GM23248 (cell line): ENCODE measurements at places on chromosomes 4 and X.
A peak's percentile ranks its signal among the peaks of the same experiment; 100 is the strongest.

DNA sequence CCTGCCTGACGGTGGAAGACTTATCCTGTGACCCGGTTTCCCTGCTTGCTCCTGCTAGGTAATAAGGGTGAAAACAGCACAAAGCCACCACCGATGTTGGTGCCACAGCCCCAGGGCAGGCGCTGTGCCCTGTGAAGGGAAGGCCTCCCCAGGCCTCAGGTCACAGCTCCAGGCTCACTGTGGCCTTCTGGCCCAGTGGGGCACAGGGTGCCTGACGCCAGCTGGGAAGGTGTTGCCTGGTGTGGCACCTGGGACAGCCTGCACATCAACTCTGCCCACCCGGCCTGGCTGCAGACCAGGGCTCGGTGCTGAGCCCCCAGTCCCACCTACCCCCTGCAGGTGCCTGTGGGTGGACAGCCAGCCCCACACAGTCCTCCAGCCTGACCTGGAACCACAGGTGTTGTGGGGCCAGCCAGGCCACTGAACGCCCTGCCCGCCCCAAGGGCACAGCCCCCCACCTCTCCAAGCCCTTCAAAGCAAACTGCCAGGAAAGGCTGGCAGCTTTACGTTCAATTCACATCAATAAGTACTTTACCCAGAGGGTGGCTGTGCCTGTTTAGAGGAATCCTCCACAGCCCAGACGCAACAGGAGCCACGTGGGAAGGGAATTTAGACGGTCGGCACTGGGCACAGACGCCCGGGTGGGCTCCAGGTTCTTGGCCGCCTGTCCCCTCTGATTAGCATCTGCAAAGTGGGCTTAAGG lies 54.3 kb downstream of the ZFYVE28 start:
- peak; percentile 9 for DNase-seq

GRCh38 chr4:156956359-156956758 lies 15.2 kb downstream of the PDGFC start:
- no peak for DNase-seq

- no peak for DNase-seq
Observed at GRCh38 chr4:47972181-47972580, 44.3 kb downstream of the CNGA1 start.

GRCh38 chrX:1053072-1053471 lies 159.4 kb downstream of the CRLF2 start:
- no peak for DNase-seq

DNA sequence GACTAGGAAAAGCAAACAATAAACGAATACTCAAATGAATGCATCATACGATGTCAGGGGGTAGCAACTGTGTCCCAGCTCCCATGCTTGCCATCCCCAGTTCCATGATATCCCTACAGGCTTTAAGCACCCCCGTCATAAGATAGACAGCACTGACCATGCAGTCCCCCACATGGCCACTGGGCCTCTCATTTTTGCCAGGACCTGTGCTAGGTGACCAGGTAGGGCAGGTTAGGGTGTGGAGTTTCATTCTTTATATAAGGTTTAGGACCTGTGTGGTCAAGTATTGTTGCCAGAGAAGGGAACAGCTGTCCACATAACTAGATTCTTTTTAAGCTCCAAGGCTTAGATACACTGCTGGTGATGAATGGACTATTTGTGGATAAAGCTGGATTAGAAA lies 9.7 kb downstream of the PPEF2 start:
- DNase-seq = no peak

- DNase-seq = no peak
Observed at GRCh38 chrX:7638078-7638710, 204.8 kb upstream of the VCX start.

DNA sequence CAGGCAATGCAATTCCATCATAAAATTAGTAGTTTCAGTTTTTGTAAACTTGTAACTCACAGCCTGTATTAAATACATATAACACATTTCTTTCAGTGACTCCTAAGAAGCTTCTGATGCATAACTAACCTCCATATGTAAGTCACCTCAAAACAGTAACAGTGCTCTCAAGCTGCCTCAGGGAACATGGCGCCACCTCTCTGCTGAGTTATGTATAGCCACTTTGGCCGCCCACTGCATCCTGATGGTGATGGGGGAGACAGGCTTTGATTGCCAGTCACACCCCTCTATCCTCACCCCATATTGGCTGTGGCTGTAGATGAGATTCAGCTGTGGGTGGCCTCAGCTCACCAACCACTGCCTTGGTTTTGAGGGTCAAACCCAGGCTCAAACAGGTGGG lies 54.3 kb downstream of the LRBA start:
- DNase-seq = peak; percentile 59

- DNase-seq = no peak
Observed at GRCh38 chr4:76883147-76883546, 14.8 kb downstream of the SOWAHB start.

DNA sequence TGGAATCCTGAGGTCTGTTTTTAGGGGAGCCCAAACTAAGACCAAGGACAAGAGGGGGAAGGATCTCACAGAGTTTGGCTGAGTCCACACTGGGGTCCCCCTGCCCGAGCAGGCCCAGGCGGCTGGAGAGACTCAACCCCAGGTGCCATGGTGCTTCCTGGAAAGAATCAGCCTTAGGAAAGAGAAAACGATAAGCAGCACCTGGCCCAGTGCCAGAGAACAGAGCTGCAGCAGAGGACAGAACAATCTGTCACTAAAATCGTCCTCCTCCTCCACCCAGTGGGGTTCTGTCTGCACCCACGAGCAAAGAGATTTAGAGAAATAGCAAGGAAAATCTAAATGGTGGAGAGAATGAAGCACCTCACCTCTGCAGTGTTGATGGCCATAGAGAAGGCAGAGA lies 470.5 kb downstream of the BCOR start:
- no peak for DNase-seq

GRCh38 chrX:17595456-17596035 lies 141.7 kb upstream of the SCML1 start:
- DNase-seq = peak; percentile 73

DNA sequence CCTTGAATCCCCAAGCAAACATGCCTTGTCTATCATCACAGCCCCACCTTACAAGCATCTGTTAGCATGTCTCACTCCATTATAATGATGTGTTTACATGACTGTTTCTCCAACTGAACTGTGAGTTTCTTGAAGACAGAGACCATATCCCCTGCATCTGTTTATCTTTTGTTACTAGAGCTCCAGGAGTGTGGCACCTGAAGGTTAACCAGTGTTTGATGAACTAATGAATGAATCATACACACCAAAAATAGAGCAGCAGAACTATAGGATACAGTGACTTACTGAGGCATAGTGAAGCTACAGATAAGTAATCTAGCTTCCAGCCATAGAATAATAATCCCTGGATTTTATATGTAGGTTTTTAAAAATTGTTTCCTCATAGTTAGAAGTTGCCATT lies 331.0 kb downstream of the PCDH7 start:
- no peak for DNase-seq

DNA sequence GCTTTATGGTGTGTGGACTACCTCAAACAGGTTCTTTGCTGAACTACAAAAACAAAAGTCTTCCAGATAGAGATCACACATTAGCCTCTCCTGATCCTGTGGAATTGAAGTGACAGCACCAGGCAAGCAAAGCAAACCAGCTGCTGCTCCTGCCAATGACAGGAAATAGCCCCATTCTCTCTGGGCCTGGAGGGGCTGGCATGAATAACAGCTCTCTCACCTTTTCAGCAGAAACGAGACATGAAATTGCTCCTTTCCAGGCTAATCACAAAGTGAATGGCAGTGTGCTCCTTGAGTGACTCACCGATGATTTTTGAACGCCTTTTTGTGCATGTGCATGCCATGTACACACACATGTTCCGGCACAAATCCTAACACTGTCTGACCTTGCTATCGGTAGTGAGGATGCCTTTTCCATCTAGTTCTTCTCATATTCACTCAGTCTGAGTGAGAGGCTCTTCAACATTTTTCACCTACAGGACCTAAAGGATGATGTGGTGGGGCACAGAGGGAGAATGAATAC lies 24.4 kb downstream of the MFAP3L start:
- DNase-seq = no peak

- peak; percentile 45 for DNase-seq
Observed at GRCh38 chrX:156004256-156004655, 6.8 kb downstream of the IL9R start.

- DNase-seq = no peak
Observed at GRCh38 chr4:169189372-169189771, 81.4 kb downstream of the SH3RF1 start.

- no peak for DNase-seq
Observed at GRCh38 chrX:95754411-95754810, 930.2 kb upstream of the DIAPH2 start.

DNA sequence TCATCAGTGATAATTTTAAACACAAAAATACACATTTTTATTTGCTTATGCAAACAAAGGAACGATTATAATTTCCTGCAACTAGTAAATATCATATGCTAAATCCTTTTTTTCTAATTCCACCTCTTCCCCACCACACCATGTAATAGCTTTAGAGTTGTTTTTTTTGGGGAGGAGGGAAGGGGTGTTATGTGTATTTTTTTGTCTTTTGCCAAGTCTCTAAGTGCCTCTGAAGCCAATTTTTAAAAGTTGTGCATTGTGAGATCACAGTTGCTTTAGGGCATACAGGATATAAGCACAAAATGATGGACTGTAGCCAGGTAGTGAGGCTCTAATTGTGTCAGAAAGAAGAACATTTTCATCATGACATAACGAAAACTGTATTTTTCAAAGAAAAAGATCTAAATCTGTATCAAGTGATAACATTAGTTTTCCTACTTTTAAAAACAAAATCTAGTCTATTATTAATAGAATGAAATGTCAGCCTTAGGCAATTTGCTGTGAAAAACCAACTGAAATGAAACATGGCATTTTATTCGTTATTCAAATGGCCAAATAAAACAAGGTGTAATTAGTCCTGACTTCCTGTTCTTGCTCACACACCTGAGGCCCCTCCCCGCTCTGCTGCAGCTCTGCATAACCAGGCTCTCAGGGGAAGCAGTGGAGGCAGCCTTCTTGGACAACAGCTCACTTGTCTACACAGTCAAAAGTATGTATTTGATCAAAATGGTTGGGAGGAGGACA lies 157.4 kb downstream of the PALLD start:
- DNase-seq = no peak

GRCh38 chr4:28357990-28358389 lies 1497.3 kb downstream of the STIM2 start:
- DNase-seq = peak; percentile 62

GRCh38 chr4:104451573-104451972 lies 43.1 kb downstream of the CXXC4 start:
- no peak for DNase-seq

GRCh38 chr4:123398066-123398852 lies 1.7 kb downstream of the SPRY1 start:
- peak; percentile 91 for DNase-seq

GRCh38 chrX:81957900-81958545 lies 756.1 kb downstream of the SH3BGRL start:
- peak; percentile 7 for DNase-seq

- no peak for DNase-seq
Observed at GRCh38 chr4:142355421-142355930, 490.6 kb downstream of the INPP4B start.

DNA sequence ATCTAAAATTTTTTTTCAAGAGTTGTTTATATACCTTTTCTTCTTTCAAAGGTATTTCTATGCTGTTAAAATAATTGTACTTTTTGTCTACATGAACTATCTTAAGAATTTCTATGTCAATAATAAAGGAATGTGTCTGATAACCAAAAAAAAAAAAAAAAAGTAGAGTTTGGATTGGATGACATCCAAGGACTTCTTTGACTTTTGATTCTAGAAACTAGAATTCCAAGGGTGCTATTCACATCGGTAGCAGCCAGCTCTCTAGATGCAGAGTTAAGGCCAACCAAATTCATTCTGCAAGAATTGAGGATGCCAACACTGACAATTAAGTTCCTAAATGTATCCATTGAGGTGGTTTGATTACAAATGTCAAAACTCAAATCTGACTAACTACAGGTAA lies 42.0 kb upstream of the PRKG2 start:
- peak; percentile 56 for DNase-seq

GRCh38 chrX:4550018-4550417 lies 836.6 kb upstream of the PRKX start:
- no peak for DNase-seq

DNA sequence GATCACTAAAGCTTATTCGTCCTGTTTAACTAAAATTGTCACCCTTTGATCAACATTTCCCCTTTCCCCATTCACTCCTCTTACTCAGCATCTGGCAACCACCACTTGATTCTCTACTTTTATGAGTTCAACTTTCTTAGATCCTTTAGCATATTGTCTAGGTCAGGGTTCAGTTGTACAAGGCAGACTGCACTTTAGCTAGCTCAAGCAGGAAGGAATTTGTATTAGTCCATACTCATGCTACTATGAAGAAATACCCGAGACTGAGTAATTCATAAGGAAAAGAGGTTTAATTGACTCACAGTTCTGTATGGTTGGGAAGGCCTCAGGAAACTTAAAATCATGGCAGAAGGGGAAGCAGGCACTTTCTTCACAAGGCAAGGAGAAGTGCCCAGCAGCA lies 44.3 kb downstream of the TASL start:
- DNase-seq = peak; percentile 58

GRCh38 chr4:121484633-121485032 lies 103.8 kb upstream of the QRFPR start:
- DNase-seq = peak; percentile 82

GRCh38 chr4:104726002-104726401 lies 231.3 kb upstream of the CXXC4 start:
- DNase-seq = no peak

GRCh38 chr4:119536572-119537528 lies 91.8 kb downstream of the PDE5A start:
- peak; percentile 64 for DNase-seq

DNA sequence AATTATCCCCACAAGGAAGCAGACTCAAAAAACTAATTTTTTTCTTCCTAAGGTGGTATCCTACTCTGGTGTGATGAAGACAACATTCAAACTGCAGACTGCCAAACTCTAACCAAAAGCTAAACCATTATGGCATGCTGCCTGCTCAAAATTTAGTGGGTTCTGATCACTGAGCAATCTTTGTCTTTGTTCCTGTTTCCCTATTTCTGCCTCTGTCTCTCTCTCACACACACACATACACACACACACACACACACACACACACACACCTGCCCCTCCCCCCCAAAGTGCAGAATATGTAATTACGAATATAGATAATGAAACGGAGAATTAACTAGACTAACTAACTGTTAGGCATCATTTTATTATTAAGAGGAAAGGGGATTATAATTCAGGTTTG lies 1278.6 kb downstream of the PCDH7 start:
- DNase-seq = no peak

GRCh38 chr4:15891312-15891711 lies 47.2 kb downstream of the FGFBP1 start:
- no peak for DNase-seq

DNA sequence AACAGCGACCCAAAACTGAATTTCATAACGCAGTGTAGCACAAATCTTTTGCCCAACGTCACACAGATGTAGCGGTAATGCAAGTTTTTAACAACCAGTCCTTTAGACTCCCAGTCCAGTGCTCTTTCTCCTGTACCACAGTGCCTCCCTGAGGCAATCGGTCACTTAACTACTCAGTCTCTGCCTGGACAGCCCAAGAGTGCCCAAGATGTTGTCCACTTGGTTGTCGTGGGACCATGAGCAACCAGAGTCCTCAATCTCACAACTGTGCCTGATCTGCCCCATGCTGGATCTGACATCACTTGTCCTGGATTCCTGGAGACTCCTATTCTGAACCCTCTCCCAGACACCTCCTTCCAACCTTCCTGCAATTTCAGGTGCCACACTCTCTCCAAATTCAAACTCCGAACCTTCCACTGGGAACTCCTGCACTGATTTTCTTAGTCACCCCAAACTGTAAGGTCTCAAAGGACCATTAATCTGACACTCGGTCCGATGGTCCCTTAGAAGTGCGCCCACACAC lies 702 bp downstream of the MMGT1 start:
- peak; percentile 46 for DNase-seq
